Fibroblast of skin of right biceps (primary cell): ENCODE measurements at places on chromosomes 13 and 19.

DNA sequence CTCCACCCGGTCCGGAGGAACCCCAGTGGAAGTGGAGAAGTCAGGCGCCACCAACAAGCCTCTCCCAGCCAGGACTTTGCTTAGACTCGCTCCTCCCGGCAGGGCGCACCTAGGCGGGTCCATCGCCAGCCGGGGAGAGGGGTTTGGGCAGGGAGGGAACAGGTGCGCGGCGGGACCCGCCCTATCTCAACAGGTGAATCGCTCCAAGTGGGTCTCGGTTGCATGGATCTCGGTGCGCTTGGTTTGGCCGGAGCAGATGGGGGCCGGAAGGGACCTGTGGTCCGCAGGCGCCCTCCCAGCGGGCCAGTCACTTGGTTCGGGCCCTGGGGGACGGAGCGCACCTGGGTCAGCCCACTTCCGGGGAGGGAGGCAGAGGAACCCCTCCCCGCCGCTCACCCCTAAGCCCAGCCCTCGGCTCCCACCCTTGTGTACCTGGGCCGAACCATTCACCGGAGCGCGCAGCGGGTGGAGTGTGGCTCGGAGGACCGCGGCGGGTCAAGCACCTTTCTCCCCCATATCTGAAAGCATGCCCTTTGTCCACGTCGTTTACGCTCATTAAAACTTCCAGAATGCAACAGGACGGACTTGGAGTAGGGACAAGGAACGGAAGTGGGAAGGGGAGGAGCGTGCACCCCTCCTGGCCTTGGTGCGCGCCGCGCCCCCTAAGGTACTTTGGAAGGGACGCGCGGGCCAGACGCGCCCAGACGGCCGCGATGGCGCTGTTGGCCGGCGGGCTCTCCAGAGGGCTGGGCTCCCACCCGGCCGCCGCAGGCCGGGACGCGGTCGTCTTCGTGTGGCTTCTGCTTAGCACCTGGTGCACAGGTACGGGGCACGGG is at the start of gene LSR:
Gene LSR (plus strand): TSS at position 693 of the 836 bp plus-strand sequence. CDS start 21 bp downstream, at position 714.
- DNase-seq, result no peak

DNA sequence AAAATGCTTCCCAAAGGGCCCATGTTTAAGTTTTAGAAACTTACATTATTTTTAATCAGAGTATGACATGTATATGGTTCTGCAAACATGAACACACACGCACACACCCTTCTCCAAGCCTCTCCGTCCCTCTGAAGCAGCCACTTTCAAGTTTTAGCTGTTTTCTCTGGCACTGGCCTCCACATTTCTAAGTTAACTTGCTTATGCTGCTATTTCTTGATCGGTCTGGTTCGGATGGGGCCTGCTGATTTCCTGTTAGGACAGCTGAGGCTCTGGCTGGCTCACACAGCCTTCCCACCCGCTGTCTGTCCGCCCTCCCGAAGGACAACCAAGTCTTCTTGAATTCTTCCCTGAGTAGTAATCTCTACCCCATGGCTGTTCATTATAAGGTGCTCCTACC is 4.4 kb downstream of the SPC24 start:
- DNase-seq, result no peak

GRCh38 chr19:3608079-3608641 is 1.5 kb upstream of the TBXA2R start:
- no peak for DNase-seq

DNA sequence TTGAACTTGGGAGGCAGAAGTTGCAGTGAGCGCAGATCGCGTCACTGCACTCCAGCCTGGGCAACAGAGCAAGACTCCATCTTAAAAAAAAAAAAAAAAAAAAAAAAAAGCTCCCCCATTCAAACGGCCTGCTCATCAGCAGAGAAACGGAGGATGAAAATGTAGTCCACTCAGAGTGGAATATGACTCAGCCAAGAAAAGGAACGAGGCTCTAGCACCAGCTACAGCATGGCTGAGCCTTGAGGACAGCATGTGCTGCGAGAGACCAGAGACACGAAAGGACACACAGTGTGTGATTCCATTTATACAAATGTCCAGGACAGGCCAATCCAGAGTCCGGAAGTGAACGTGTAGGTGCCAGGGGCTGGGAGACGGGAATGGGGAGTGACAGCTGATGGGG is 18.1 kb upstream of the MIER2 start:
- no peak for DNase-seq

GRCh38 chr13:83929157-83929556 is 46.9 kb upstream of the SLITRK1 start:
- no peak for DNase-seq

DNA sequence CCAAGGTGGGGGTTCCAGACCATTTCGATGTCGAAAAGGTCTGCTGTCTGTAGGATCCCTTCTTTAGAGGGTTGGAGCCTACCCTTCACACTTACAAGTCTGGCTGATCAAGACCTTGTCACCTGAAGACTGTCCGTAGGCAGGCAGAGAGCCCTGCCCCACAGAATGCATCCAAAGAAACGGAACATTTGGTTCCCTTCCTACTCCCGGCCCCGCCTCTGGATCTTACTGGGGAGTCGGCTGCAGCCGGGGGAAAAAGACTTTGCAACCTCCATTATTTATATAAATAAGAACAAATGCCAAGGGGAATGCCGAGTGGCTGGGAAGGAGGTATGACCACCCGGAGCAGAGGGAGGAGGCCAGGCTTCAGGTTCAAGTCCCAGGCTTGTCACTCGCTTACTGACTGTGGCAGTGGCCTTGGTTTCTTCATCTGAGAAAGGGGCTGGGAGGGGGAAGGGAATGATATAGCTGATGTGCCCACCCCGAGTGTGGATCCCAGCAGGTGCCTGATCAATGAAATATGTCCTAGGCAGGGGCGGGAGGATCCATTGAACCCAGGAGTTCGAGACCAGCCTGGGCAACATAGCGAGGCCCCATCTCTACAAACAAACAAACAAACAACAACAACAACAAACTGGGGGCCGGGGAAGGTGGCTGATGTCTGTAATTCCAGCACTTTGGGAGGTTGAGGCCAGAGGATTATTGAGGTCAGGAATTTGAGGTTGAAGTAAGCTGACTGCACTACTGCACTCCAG is 48.7 kb downstream of the RFX2 start:
- no peak for DNase-seq

- no peak for DNase-seq
Observed at GRCh38 chr13:110099922-110100321, 207.0 kb downstream of the COL4A1 start.

DNA sequence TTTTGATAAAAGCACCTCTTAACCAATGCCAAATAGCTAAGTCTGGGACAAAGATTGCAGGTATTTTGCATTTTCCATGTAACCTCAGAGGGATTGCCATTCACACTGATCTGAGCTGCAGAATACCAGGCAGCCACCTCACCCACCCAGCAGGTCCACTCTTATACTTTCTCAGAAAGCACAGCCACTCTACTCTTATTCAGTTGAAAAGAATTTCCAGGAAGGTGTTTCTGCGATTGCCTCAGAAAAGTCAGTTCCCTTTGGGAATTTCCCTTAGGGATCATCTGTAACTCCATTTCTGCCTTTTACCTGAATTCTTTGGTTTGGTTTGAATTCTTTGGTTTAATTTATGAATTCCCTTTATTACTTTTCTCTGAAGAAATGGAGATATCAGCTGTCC is 904 bp upstream of the ALOX5AP start:
- peak; percentile 91 for DNase-seq

DNA sequence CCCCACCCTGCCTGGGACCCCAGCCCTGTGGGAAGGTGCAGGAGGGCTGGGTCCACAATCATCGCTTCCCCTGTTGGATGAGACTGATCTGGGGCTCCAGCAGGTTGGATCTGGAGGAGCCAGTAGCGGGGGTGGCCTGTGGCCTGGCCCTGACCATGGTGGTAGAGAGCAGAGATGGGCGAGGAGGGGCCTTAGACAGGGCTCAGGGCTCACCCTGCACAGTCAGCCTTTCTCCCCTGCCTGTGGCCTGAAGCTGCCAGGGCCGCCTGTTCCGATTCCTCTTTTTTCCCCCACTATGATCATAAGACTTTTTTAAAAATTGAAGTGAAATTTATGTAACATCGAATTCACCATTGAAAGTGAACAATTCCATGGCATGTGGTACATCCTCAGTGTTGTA is 18.2 kb downstream of the SIN3B start:
- no peak for DNase-seq

GRCh38 chr19:38264486-38265212 is at the start of gene SPINT2:
TSS of gene SPINT2 (plus strand) at chr19:38264573. CDS start at chr19:38264893, 320 bp downstream.
- no peak for DNase-seq

- DNase-seq, result no peak
Observed at GRCh38 chr19:14409146-14410023, 9.8 kb downstream of the DDX39A start.

- DNase-seq, result no peak
Observed at GRCh38 chr13:105201351-105201750, 1334.1 kb downstream of the EFNB2 start.

- no peak for DNase-seq
Observed at GRCh38 chr13:99652141-99652540, 150.9 kb downstream of the TM9SF2 start.

DNA sequence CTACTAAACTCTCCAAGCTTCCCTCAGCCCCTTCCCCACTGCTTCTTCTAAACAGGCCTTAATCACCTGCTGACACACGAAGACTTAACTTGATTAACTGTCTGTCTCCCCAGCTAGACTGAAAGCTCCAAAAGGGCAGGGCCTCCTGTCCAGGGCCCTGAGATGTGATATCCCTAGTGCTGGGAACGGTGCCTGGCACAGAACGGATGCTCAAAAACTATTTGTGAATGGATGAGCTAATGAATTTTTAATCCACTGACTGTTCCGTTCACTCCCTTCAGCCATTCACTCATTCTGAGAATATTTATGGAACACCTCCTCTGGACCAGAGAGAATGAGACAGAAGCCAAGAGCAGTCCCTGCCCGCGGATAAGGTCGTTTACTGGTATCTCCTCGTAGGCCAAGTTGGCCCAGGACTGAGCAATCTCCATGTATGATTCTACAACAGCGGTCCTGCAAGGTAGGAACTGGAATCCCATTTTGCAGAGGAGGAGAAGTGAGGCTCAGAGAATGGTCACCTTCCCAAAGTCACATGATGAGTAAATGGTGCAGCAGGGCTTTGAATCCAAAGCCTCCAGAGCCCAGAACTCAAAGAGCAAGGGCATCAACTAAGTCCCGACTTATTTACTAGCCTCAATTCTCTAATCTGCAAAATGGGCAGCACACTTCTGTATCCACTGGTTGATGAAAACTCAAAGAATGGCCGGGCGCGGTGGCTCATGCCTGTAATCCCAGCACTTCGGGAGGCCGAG is 3.4 kb downstream of the DMWD start:
- DNase-seq, result no peak

- peak; percentile 50 for DNase-seq
Observed at GRCh38 chr13:23656637-23657371, 86.6 kb downstream of the TNFRSF19 start.
